RKO (cell line): ENCODE measurements at places on chromosomes 16 and 17.

- DNase-seq: peak; percentile 18
These were observed 5.6 kb upstream of the MTSS2 start for GRCh38 chr16:70691223-70692129.

GRCh38 chr16:3058139-3059030, 7.1 kb upstream of the IL32 start:
- no peak for DNase-seq

DNA sequence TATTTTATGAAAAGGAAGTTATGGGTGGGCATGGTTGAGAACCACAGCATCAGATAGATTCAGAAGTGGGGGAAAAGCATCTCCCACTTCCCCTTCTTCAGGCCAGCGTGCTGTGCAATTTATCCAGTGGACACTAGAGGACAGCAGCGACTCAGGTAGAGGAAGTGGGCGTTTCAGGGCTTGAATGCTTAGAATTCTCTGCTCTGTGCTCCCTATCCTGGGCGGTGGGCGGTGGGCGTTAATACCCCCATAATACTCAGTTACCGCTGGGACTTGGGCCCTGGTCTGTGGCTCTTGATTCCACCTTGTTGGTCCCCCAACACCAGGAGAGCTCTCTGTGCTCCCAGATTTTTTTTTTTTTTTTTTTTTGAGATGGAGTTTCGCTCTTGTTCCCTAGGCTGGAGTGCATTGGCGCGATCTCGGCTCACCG, 3.7 kb upstream of the LYZL6 start:
- DNase-seq: peak; percentile 68

GRCh38 chr16:53014287-53014686, 38.4 kb downstream of the CHD9NB start:
- DNase-seq: no peak

DNA sequence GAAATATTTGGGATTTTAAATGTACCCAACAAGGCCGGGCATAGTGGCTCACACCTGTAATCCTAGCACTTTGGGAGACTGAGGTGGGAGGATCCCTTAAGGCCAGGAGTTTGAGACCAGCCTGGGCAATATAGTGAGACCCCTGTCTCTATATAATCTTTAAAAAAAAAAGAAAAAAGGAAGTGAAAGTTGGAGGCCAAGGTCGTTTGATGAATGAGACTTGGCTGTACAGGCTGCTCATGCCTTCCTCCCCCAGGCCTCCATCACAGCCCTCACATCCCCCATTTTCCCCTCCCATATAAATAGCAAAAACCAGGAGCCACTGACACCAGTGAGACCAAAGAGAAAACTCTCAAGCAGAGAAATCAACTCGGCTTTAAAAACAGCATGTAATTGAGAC, 3.3 kb upstream of the CA7 start:
- no peak for DNase-seq

DNA sequence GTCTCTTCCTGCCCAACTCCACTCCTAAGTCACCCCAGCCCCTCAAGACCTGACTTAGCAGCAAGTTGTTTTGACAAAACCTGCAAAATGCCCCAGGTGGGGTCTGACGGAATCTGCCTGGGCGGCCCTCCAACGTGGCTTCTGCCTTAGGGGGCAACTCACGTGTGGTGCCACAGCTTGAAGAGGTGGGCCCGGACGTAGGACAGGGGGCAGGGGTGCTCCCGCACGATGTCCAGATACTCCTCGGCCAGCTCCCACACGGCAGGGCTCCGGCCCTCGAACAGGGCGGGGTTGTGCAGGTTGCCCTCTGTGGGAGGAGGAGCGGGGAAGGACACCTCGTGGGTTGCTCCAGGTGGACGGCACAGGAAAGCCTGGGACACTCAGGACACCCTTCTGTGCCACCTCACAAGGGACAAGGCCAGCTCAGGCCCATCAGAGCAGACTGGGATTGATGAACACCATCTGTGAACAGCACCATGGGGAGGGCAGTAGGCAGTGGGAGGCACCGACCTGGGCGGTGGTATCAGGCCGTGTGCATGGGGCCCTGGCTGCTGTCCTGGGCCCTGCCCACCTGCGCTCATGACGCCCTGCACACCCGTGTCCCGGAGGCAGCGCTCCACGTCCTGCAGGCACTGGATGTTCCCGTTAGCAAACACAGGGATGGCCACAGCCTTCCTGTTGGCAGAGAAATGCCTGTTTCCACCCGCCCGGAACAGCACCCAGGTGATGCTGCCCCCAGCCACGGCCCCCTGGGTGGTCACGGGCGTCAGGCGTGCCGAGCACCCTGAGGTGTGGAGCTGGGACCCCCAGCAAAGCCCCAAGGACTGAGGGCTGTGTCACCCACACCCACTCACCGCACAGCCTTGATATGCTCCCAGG, 4.3 kb downstream of the DUS1L start:
- no peak for DNase-seq

GRCh38 chr16:23174622-23175021, 7.9 kb upstream of the SCNN1G start:
- DNase-seq: peak; percentile 15
